Stimulated activated CD8-positive, alpha-beta memory T cell treated with anti-CD3 and anti-CD28 coated beads, Interleukin-2, amount 100 ng/mL, for 1 hour (primary cell): ENCODE measurements at places on chromosomes 3 and 15.
A peak's percentile ranks its signal among the peaks of the same experiment; 100 is the strongest.

GRCh38 chr3:18810306-18810661 is 338.0 kb upstream of the KCNH8 start:
- no peak for DNase-seq

- DNase-seq = no peak
Measured at GRCh38 chr15:36676211-36676610, 96.8 kb downstream of the CDIN1 start.

GRCh38 chr15:91329914-91330313 is 229.9 kb downstream of the SV2B start:
- no peak for DNase-seq

DNA sequence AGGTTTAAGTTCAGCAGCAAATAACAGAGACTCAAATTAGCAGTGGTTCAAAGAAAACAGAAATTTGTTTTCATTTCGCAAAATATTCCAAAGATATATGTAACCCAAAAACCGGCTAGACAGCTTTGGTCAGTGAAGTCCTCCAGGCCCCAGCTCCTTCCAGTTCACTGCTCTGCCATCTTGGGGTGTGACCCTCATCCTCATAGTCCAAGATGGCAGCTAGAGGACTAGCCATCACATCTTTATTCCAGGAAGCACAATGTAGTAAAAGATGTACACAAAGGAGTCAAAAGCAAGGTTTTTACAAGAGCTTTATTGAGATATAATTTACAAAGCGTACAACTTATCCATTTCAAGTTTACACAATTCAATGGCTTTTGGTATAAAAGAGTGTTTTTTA is 107.1 kb downstream of the LIPC start:
- no peak for DNase-seq

DNA sequence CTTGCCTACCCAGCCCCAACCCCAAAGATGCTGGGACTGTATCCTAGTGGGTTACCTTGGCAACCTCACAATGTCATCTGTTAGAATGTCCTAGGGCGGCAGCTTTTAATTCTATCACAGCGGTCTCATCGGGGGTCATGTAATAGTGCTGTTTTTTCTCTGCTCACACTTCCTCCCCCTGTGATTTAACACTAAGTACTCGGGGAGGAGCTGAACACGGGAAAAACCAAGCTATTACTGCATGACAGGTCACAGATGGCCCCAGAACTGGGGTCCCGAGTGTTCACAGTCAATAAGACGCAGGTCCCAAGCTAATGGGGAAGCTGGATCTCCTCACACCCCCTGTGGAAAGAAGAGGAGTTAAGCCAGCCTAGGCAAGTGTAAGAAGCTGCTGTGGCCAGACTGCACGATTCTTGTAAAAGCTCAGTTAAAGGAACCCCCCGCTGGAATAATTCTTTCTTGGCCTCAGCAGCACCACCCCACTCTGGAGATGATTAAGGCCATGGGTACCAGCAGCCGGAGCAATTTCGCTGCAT is 2.5 kb upstream of the RFTN1 start:
- DNase-seq = no peak

GRCh38 chr3:169965562-169966427 is 812 bp upstream of the SEC62 start:
- DNase-seq = no peak

GRCh38 chr3:167160781-167161180 is 219.3 kb downstream of the ZBBX start:
- no peak for DNase-seq

GRCh38 chr3:80993241-80993945 is 768.1 kb downstream of the GBE1 start:
- DNase-seq = no peak

- DNase-seq = no peak
Measured at GRCh38 chr15:60476713-60477112, 2.2 kb downstream of the ICE2 start.

DNA sequence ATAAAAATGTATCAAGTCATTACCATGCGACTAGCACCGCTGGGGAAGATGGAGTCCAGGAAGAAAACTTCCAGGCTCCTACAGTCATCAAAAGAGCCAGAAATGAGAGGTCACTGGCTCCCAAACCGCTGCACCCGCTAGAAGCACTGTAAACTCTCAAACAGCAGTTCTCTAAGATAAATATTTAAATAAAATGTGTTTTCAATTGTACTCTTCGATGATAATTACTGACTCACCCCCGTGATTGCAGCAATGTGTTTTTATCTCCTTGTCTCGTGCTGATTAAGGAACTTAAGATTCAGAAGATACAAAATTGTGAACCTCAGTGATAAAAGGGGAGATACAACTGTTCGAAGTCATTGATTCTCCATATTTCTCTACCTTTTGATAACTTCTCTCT is 45.8 kb upstream of the FOXP1 start:
- DNase-seq = no peak

- DNase-seq = no peak
Measured at GRCh38 chr15:66252685-66253417, 699 bp downstream of the MEGF11 start.

DNA sequence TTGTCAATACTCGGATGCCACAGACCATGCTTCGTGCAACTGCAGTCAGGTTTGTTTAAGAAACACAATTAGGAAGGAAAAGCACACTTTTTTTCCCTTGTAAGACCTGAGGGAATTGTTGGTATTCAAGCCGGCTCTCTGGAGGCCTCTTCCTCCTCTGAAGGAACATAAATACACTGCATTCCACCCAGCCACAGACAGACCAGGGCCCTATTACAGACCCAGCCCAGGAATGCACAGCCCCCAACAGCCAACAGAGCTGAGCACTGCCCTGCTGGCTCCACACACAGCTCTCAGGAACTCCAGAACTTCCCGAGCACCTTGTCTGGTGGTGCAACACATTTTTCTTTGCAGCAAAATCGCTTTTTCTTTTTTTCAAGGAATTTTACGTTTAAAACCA is 488.7 kb upstream of the PROK2 start:
- DNase-seq = no peak

DNA sequence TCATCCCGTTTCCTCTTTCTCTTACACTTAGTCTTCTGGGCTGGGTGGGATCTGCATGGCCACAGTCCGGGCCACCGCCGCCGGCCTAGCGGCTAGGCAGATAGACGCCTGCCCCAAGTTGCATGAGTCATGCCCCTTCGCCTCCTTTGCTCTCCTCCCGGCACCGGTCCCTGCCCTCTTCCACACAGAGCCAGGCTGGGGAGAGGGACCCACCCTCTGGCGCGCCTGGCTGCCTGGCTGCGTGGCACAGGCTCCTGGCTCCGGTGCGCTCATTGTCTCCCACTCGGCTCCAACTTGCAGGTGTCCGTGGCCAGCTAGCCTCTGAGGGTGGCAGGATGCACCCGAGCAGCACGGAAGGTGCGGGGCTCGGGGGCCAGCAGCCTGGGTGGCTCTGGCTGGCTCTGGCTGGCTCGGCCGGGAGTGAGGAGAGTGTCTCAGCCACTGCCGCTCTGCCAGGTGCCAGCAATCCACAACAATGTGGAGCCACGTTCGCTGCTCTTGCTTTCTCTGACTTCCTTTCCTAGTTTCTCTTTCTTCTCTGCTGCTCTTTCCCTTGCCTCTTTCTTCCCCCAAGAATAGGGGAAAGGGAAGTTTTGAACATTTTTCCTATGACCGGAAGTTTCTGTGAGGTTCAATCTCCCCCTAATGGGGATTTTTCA is 22.4 kb upstream of the MTHFS start:
- DNase-seq = no peak

DNA sequence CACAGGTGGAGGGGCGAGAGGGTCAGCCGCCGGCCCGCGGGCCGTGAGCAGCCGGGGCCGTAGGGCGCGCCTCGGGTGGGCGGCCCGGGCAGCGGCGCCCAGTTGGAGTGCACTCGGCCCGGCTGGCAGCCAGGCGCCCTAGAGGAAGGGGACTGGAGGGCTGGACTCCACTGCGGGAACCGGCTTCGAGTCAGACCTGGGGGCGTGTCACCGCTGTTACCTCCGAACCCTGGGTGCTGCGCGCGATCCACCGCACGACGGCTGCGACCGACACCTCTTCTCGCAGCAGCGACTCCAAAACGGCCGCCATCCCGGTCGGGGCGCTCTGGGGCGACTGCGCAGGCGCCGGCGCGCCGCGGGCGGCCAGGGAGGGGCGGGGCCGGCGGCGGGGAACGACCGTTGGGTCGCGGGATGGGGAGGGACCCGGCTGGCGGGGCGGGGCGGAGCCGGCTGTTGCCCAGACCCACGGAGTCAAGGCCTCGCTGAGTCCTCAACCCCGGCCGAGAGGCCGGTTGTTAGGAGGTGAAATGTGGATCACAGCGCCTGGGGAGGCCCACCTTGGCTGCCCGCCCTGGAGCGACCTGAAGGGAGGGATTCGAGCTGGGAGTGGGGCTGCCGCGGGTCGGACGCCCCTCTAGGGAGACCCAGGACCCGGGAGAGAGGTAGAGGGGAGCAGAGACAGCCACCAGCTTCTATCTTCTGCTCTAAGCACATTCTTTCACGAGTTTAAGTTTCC is at the start of gene CDAN1:
Gene CDAN1, minus strand, starts transcription at position 336 of the 736 bp plus-strand sequence. Its CDS starts 26 bp downstream, at position 310.
- peak; percentile 87 for DNase-seq

DNA sequence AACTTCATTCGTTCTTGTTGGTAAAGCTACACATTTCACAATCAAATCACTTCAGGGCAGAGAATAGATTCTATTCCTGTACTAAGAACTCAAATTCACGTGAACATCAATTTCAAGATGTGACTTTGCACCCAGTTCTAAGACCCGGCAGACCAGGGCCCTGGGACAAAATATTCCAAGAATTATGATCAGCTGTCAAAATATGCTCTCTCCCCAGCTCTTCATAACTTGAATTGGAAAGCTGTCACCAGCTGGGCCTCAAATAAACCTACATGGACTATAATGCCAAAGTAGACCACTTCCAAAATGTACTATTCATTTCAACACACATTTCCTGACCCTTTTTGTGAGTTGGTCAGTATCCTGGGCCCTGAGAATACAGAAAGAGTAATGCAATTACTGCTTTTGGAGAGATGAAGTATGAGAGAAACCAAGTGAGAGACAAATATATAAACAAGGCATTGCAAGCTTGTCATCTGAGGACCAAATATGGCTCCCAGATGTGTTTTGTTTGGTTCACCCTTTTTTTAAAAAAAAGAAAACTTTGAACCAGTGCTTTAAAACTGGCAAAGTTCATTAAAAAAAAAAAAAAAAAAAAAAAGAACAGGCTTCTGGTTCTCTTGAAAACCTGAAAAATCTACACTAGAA is 14.9 kb downstream of the MAGI1 start:
- no peak for DNase-seq

DNA sequence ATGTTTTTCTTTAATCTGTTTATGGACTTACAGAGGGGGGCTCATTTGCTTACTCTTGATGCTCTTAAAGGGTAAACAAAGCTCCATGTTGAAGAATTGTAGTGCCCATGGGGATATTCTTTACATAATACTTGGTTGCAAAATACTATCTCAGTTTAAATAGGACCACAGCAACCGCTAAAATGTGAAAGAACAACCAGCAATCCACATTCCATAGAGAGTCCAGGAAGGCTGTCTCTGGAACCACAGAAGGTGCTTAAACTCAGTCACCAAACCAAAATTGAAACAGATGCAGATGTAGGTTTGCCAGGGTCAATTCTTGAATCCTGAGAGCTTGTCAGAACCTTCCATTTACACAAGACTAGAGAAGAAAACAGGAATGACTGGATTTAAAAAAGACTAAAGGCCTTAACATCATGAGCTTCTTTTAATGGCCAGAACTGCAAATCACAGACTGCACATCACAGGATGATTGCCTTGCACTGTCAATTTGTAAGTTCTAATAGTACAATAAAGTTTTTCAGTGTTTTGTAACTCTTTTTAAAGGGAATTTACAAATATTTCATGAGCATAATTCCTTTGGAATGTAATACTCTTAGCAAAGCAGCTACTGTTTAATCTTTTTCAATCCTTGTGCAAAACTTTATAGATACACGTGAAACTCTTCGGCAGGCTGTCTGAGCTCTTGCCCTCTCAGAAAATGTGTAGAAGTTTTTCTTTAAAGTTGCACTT is 661.6 kb downstream of the SI start:
- no peak for DNase-seq

- no peak for DNase-seq
Measured at GRCh38 chr15:30671309-30671708, 45.4 kb downstream of the ARHGAP11B start.

DNA sequence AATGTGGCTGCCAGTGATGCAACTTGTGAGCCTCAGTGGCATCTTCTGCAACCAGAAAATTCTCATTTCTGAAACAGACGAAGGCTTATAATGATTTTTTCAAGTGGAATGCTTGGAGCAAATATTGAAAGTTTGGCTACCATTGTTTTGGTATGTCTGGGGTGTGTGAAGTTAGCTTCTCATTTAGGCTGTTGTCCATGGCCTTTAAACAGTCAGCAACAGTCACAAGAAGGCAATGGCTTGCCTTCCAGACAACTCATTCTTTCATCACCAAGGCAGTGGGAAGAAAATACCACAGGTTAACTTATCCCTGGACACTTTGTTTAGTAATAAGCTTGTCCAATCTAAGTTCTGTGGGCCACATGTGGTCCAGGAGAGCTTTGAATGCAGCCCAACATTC is 4.7 kb upstream of the BNC1 start:
- no peak for DNase-seq

GRCh38 chr3:99625237-99625622 is 13.2 kb upstream of the COL8A1 start:
- DNase-seq = no peak

DNA sequence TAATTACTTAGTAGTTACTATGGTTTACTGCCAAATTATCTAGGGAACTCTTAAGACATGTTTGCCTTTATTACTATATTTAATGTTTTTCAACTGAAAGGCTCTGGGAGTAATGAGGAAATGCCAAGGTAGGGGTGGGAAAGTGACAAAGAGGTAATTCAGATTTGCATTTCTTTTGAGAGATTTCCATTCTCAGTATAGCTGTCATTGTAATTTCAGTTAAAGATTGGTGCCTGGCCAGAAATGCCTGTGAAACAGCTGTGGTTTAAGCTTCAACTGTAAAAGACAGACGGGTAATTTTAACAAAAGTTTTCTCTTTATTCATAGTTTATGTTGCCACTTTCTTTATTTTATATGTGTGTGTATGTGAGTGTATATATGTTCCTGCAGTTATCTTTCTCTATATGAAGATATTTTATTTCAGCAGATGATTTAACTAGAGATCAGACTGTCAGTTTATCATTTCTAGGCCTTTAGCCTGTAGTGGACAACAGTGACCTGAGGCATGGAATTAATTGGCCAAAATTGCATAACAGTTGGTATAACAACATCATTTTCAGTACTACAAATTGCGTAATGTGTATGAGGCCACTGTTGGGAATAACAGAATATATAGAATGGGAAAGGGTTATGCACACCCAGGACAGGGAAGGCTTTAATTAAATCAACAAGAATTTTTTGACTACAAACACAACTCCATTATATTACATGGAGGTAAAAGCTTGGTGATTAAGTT is 119.0 kb downstream of the BBX start:
- DNase-seq = no peak

- no peak for DNase-seq
Measured at GRCh38 chr3:73964818-73965217, 340.1 kb upstream of the PDZRN3 start.

DNA sequence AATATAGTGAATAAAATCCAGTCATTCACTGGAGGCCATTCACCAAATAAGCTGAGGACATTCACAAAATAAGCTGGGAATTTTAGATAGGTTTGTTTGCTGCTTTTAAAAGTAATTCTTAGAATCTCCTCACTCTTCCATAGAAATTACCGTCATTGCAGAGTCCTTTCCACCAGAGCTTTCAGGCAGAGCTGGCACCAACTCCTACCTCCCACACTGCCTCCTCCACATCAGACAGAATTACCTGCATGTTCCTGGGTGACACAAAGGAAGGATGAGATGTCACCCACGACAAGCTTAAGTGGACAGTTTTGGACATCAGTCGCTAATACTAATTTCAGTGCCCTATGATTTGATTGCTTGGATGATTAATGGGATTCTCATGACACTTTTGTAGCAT is 1113.2 kb downstream of the IGSF11 start:
- no peak for DNase-seq
